ENCODE measurements at places on chromosomes 16 and 17.

GRCh38 chr17:49325980-49326379 lies 36.1 kb downstream of the ZNF652 start:
- no peak for DNase-seq

- no peak for DNase-seq
Observed at GRCh38 chr17:51427856-51428255, 167.5 kb downstream of the UTP18 start.

GRCh38 chr17:39183720-39184119 lies 13.7 kb downstream of the CACNB1 start:
- no peak for DNase-seq

GRCh38 chr17:68344701-68345136 lies 53.4 kb downstream of the ARSG start:
- DNase-seq: no peak

DNA sequence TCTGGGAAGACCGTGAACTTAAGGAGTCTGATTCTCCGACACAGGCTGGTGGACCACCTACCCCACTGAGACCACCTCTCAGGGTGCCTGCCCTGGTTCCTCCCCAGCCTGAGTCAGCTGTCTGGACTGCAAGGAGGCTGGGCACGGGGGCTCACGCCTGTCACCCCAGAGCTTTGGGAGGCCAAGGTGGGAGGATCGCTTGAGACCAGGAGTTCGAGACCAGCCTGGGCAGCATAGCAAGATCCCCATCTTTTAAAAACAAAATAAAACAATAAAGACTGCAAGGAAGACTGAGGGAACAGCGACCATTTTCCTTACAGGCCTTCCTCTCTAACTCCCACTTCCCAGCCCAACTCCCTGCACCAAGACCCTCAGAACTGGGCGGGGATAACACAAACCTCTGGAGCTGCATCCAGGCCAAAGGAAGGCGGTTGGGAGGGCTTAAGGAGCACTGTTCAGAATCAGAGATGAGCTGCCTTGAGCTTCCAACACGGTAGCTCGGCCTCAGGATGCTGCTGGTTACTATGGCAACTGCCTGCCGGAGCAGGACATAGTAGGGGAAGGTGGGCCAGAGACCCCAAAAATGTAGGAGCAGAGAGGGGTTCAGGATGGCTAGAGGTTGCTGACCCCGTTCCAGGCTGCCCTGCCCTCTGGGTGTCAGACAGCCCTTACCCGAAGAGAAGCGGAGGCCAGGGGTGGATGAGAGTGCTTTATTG lies 4.4 kb downstream of the APOBR start:
- no peak for DNase-seq

DNA sequence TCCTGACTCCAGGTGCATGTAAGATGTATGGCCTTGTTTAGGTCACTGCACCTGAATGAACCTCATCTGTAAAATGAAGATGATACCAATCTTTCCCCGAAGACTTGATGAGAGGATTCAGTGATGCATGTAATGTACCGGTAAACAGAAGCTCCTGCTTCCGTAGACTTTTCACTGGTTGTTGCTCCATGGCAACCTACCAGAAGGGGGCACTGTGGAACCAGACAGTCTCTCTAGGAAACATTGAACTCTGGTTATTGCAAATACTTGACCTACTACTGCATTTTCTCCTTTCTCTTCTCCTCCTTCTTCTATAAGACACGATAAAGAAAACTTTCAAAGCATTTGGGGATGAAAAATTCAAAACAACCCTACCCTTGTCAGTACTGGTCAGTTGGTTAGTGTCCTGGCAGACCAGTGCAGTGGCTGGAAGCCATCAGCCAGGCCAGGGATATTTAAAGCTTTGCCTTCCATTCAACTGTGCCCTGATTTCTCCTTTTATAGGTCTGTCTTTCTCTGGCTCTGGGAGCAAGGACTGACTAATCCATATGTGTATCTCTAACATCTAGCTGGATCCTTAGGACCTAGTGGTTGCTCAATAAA lies 667.4 kb upstream of the SALL1 start:
- no peak for DNase-seq

- peak; percentile 60 for DNase-seq
Observed at GRCh38 chr17:7043182-7043496, 753 bp downstream of the SLC16A11 start.

GRCh38 chr16:27429981-27430441 lies 28.0 kb downstream of the IL21R start:
- no peak for DNase-seq

Data from psoas muscle (tissue), 8 donors.